ENCODE measurements at places on chromosomes 3 and 15.

DNA sequence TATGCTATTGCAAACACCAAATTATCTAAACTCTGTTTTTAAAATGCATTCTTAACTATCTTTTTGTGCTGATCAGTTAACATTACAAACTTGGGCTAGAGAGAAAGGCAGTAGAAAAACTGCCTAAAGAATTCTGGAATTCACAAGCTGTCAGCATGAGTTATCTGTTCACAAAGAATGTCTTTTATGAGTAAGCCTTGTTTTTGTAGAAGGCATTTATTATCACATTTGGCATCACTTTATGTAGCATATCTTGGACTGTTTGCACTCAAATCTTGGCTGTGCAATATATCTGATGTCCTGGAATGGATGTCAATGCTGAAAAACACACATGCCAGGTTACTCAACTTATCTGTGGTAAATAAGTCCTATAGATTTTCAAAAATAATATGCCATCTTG, 15.5 kb upstream of the BCHE start:
- no peak for DNase-seq

- DNase-seq: peak; percentile 2
Observed at GRCh38 chr3:129794311-129795185, 99.0 kb downstream of the TMCC1 start.

DNA sequence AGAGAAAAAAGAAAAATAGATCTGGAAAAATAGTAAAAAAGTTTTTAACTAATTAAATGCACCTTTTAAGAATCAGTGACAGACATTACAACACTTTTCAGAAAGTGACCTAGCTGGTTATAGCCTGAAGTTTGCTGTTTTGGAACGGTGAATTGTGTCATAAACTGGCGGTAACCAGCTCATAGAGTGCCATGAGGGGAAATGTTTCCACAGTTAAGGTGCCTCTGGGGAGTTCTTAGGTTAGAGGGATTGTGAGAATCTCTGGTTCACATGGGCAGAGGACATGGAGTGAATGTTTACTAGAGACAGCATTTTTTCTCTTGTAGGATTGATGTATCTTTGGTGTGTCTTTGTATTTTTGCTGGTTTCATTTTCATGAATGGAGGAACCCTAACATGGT, 2.8 kb downstream of the TBC1D23 start:
- no peak for DNase-seq

DNA sequence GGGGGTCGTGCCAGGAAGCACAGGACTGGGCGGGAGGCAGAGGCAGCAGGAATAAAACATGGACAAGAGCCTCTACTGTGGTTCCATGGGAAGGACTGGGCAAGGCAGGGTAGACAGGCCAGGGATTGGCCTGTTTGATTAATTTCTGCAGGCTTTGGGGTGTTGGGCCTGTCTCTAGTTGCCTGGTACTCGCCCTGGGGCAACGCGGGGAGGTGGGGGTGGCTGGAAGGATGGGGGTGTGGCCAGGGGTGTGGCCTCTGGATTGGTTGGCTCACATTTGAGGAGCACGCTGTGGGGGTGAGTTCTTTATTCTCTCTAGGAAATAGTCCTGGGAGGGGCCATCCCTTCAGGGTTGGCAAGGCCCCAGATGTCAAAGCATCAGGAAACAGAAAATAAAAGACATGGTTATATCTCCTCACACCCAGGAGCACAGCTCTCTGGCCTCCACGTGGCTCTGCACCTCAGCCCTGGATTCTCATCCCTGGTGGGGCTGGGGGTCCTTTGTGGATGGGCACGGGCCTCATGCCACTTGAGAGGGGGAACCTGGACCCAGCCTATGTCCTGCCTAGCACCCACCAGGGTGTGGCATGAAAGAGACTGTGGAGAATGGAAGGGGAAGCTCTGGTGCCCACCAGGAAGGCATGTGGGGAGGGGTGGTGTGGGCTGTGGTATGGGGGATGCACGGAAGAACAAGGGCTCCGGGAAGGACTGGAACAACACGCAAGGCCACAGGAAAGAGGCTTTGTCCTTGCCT, 223.0 kb upstream of the LYSMD4 start:
- no peak for DNase-seq

DNA sequence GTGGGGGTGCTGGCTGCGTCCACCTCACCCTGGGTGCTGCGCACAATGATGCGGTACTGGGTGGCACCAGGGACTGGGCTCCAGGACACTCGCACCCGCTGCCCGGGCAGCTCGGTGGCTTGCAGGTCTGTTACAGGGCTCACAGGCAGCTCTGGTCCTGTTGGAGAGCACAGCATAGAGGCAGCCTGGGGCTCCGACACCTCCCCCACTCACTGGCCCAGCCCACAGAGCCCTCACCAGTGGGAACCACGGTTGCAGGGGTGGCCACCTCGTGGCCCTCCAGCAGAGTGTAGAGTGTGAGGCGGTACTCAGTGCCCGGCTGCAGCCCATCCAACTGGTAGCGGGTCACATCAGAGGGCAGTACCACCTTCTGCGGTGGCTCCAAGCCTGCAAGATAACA, 3.7 kb downstream of the COL7A1 start:
- no peak for DNase-seq

GRCh38 chr3:61015408-61015807, 235.8 kb downstream of the FHIT start:
- no peak for DNase-seq

DNA sequence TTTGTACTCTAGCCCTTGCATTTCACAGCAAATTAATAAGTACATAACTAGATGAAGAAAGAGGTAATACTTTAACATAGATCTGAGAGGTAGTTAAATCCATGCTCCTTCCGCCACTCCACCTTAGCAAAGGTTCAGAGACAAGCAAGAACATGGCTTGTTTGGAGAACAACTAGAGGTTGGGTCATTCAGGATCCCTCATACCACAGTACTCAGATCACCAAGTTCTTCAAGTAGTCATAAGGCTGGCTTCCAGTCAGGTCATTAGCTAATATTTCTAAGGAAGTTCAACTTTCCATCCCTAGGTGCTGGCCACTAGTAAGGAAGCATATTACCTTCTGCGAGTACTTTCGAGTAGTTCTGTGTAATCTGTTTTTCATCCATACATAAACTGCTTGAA, 44.1 kb downstream of the CD200R1 start:
- DNase-seq: no peak

GRCh38 chr3:77186728-77187127, 146.8 kb downstream of the ROBO2 start:
- no peak for DNase-seq

GRCh38 chr3:46321461-46322104, 32.3 kb upstream of the CCR2 start:
- no peak for DNase-seq

- DNase-seq: peak; percentile 19
Observed at GRCh38 chr3:24830230-24831152, 335.8 kb upstream of the THRB start.

- DNase-seq: no peak
Observed at GRCh38 chr15:55297315-55297714, 7.7 kb upstream of the RAB27A start.

DNA sequence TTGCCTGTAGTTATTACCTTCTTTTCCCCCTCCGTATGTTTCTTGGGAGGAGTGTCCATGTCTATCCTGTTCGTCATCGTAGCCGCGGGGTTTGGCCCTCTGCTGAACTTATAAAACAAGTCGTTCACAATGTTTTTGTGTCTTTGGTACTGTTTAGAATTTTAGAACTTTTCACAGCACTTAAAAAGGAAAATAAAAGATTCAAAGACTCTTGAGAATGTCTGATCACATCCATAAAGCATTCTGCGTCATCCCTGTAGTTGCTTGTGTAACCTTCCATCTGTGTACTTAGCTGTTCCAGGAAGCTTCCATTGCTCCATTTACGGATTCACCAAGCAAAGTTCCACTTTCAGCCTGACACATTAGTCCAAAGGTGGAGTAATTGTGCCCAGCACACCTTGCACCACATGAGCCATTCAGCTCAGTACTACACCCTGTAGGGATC, 677.1 kb upstream of the NR2F2 start:
- DNase-seq: no peak

GRCh38 chr3:171346582-171347300, 113.5 kb downstream of the TNIK start:
- DNase-seq: no peak

GRCh38 chr3:41991437-41991836, 29.5 kb upstream of the ULK4 start:
- DNase-seq: no peak

DNA sequence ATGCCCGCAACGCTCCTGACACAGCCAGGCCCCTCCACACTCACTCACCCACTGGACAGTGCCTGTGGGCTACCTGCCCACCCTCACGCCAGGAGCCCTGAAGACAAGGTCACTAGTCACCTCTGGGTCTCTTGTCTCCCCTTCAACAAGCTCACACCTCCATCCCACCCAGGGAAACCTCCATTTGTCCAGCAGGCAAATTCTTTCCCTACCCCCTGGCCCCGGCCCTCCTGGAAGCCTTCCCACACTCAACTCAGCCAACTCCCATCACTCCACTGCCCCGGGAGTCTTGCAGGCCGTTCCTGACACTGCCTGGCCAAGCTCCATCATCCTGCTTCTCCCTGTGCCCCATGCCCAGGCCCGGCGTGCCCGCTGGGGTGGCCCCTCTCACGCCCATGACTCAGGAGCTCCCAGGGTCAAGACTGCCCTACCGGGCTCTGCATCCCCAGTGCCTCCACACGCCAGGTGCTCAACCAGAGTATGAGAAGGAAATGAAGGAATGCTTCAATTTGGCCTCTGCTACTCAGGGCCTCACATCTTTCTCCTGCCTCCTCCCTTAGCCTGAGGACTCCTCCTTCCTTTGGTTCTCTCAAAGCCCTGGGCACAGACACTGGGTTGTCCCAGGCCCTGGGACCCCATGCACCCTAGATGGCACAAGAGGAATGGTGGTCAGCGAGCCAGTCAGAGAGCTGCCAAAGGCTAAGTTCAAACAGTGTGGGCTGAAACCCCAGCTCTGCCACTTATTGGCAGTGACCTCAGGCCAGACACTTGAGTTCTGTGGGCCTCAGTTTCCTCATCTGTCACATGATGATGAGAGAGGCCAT, 88.6 kb downstream of the SEC22A start:
- no peak for DNase-seq

- no peak for DNase-seq
Observed at GRCh38 chr3:103991-104390, 92.6 kb upstream of the CHL1 start.
